ENCODE measurements at places on chromosomes 5 and 9. TPM values are rescaled to one million over a fixed set of nuclear protein-coding genes. Genes with fewer than 3 reads are reported as not detected.

DNA sequence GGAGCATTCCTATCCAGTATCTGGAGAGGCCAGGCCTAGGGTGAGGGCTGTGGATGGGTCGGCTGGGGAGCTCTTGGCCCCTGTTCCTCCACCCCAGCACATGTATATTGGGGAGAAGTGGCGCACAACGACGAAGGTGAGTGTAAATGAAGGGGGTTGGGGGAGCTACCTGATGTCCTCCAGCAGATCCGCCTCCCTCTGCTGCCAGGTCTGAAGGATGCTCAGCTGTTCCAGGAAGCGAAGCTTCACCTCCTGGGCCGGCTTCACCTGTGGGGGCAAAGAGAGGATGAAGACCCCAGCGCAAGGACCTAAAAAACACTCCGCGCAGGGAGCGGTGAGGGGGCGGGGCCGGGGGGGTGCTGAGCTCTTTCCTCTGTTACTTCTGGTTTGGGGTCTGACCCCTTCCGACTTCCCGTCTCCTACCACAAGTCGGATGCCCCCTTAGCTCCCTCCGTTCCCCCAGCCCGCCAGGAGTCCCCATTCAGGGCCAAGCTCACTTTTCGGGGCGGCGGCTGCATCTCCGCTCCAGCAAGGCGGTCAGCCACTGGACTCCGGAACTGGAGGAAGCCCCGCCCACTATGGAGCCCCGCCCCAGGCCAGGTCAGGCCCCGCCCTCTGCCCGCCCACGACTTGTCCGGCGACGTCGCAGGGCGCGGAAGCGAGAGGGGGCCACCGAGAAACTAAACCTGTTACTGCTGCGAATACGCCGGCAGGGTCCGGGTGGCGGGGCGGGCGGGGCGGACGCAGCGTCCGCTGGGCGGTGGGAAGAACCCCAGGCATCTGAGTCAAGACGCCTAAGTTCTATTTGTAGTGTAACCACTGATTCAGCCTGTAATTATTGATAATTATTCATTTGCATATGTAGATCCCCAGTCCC lies at the start of gene FCHSD1:
TSS of gene FCHSD1 (minus strand) at position 568 of the 877 bp plus-strand sequence. CDS start at position 518, 50 bp downstream.
- no peaks in the 10 kb centered on the region for H3K27me3 ChIP-seq
- H3K4me1 ChIP-seq, result peaks cover 12% of the 10 kb centered on the region
- H3K36me3 ChIP-seq, result peaks cover 28% of the 10 kb centered on the region
- peak; percentile 64 for DNase-seq
- peak within 1 kb of the TSS; percentile 85 for H3K4me3 ChIP-seq

- no peaks in the 10 kb centered on the region for H3K27me3 ChIP-seq
- peak overlapping the region; percentile 90 for H3K4me3 ChIP-seq
Measured at GRCh38 chr5:129905473-129906176, 1.4 kb downstream of the CHSY3 start.

DNA sequence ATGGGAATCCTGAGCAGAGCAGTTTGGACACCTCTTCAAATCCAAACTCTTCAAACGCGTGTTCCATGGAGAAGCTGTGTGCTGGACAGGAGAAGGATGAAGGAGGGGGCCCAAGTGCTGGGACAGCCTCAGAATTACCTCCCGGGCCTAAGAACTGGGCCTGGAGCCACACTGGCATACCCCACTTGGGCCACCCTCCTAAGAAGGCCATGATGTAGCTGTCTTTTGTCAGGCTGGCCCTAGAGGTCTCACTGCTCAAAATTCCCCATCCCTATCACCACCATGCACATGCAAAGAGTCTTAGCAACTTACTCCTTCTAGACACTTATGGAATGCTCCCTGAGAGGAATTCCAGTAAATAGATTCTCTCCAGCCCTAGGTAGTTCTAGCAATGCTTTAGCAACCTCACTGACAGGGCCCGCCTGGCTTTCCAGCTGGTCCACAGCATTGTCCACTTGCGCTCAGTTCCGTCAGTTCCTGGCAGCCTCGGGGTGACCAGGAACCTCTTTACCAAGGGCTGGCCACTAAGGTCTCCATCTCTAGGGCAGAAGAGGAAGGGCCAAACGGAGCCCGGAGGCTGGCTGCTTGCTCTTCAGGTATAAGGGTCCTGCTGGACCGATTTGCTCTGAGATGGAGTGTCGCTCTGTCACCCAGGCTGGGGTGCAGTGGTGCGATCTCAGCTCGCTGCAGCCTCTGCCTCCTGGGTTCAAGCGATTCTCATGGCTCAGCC lies 75.3 kb downstream of the RGS3 start:
- H3K27me3 ChIP-seq, result no peaks in the 10 kb centered on the region
- H3K4me3 ChIP-seq, result no peak overlapping the region
- H3K36me3 ChIP-seq, result peaks cover 27% of the 10 kb centered on the region
- peaks cover 25% of the 10 kb centered on the region for H3K4me1 ChIP-seq
- no peak overlapping the region for H3K27ac ChIP-seq
- DNase-seq, result peak; percentile 55

GRCh38 chr9:84677080-84677479 lies 7.6 kb downstream of the NTRK2 start:
- no peaks in the 10 kb centered on the region for H3K4me1 ChIP-seq
- no peak for DNase-seq
- H3K27me3 ChIP-seq, result no peaks in the 10 kb centered on the region
- H3K4me3 ChIP-seq, result no peak overlapping the region

GRCh38 chr9:135502168-135502872 lies 1.8 kb downstream of the MRPS2 start:
- DNase-seq, result no peak
- peak overlapping the region; percentile 75 for H3K4me3 ChIP-seq
- peaks cover 26% of the 10 kb centered on the region for H3K36me3 ChIP-seq

DNA sequence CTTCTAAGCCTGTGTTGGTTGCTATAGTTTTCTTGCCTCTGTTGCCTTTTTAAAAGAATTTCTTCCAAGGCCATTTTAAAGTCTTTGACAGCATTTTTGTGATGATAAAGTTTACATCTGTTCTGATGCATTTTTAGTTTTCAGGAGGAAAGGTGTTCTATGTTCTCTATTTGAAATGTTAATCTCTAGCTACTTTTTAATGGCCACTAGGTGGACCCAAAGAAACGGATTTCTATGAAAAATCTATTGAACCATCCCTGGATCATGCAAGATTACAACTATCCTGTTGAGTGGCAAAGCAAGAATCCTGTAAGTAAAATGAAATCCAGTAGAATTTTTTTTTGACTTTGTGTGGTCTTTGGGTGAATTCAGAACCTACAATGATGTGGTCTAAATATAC lies 60.2 kb downstream of the MELK start:
- H3K27ac ChIP-seq, result no peak overlapping the region
- no peaks in the 10 kb centered on the region for H3K4me1 ChIP-seq
- no peaks in the 10 kb centered on the region for H3K36me3 ChIP-seq
- H3K27me3 ChIP-seq, result no peaks in the 10 kb centered on the region
- no peak for DNase-seq
- no peak overlapping the region for H3K4me3 ChIP-seq

DNA sequence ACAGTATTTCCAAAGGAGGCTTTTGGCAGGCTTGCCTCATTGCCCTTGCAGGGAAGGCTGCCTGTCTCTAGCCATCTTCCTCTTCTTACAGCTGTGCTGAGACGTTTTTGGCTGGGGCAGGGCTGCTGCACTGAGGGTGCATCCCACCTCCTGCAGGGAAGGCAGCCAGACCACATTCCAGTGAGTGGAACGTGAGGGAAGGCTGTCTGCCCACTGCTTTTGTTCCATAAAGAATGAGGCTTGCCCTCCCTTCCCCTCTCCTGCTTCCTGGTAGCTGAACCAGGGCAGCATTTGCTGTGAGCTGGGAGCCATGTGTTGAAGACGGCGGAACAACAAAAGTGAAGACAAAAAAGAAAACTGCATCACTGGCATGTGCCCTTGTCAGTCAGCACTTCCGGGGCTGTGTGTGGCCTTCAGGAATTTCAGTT lies 16.8 kb downstream of the MGAT1 start:
- peaks cover 27% of the 10 kb centered on the region for H3K36me3 ChIP-seq
- H3K4me3 ChIP-seq, result peak overlapping the region; percentile 7
- H3K27ac ChIP-seq, result peak overlapping the region; percentile 88
- no peaks in the 10 kb centered on the region for H3K27me3 ChIP-seq
- peaks cover 30% of the 10 kb centered on the region for H3K4me1 ChIP-seq
- DNase-seq, result no peak

GRCh38 chr9:4704129-4704528 lies 24.8 kb downstream of the CDC37L1 start:
- no peak for DNase-seq
- H3K4me1 ChIP-seq, result no peaks in the 10 kb centered on the region
- no peak overlapping the region for H3K27ac ChIP-seq
- no peaks in the 10 kb centered on the region for H3K27me3 ChIP-seq

GRCh38 chr5:139410993-139411828 lies 7.3 kb upstream of the SPATA24 start:
- H3K36me3 ChIP-seq, result peaks cover 10% of the 10 kb centered on the region
- H3K4me1 ChIP-seq, result peaks cover 6% of the 10 kb centered on the region
- DNase-seq, result no peak
- no peaks in the 10 kb centered on the region for H3K27me3 ChIP-seq

GRCh38 chr5:161548487-161549094 lies 2.1 kb upstream of the GABRB2 start:
- peak overlapping the region; percentile 53 for H3K4me3 ChIP-seq
- H3K27ac ChIP-seq, result no peak overlapping the region
- H3K27me3 ChIP-seq, result no peaks in the 10 kb centered on the region
- H3K4me1 ChIP-seq, result no peaks in the 10 kb centered on the region
- H3K36me3 ChIP-seq, result no peaks in the 10 kb centered on the region

GRCh38 chr5:82917584-82917983 lies 159.6 kb downstream of the TMEM167A start:
- H3K27ac ChIP-seq, result no peak overlapping the region
- no peak overlapping the region for H3K4me3 ChIP-seq
- H3K36me3 ChIP-seq, result no peaks in the 10 kb centered on the region
- no peaks in the 10 kb centered on the region for H3K27me3 ChIP-seq
- H3K4me1 ChIP-seq, result no peaks in the 10 kb centered on the region

DNA sequence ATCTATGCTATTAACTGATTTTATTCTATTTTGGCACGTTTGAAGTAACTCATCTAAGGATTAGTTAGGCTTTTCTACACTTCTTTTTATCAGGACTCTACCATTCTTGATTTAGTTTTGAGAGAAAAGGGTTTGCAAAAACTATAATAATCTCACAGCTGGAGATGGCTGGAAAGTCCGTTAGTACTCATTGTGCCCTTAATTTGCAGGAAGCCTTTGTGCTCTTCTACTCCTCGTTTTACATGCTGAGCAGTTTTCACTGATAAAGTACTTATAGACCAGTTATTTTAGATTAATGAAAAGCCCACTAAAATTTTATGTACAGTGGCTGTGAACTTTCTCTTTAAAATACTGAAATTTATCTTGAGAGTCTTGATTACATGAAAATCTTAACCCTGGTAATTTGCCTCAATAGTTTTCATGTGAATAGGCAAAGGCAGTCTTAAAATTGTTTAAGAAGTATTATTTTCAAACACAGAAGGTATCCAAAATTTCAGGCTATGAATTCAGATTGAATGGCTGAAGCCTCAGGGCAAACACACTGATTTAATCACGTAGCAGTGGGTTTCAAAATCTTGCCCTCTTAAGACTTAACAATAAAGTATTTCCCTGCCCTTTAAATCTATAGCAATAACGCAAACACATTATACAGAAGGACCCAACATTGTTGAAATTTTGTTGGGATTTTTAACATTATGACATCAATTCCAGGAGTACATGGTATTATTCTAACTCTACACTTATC lies 18.6 kb downstream of the MLLT3 start:
- H3K27ac ChIP-seq, result no peak overlapping the region
- no peaks in the 10 kb centered on the region for H3K36me3 ChIP-seq
- no peak for DNase-seq
- no peaks in the 10 kb centered on the region for H3K4me1 ChIP-seq
- no peak overlapping the region for H3K4me3 ChIP-seq

DNA sequence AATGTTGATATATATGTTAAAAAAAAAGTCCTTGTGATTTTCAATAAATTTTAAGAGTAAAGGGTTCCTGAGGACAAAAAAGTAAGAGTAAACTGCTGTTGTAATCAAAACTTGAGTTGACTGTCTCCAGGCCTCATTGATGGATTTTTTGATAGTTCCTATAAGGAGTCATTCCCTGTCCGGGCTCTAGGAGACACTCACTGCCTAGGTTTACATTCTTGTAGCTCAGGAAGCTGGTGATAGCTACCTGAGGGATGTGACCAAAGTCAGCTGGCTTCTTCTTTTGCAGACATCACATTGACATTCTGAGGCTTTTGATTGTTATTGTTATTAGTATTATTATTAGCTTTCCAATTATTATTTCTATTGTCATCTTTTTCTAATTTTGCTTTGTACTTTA lies 116.5 kb upstream of the FBXL7 start:
- H3K4me3 ChIP-seq, result no peak overlapping the region
- no peaks in the 10 kb centered on the region for H3K4me1 ChIP-seq
- DNase-seq, result no peak
- H3K27me3 ChIP-seq, result no peaks in the 10 kb centered on the region

- no peaks in the 10 kb centered on the region for H3K27me3 ChIP-seq
- peaks cover 3% of the 10 kb centered on the region for H3K4me1 ChIP-seq
- DNase-seq, result no peak
- H3K4me3 ChIP-seq, result no peak overlapping the region
- no peak overlapping the region for H3K27ac ChIP-seq
Measured at GRCh38 chr9:73162987-73163768, 11.5 kb downstream of the ANXA1 start.

Gene IDNK
- not detected for total RNA-seq

Gene OBP2B
- total RNA-seq, result not detected

Gene MYOZ3
- 1.1 TPM for total RNA-seq

Gene CNTLN
- total RNA-seq, result 3.5 TPM
